Lung microvascular endothelial cell (primary cell): ENCODE measurements at places on chromosomes 11 and 22.

DNA sequence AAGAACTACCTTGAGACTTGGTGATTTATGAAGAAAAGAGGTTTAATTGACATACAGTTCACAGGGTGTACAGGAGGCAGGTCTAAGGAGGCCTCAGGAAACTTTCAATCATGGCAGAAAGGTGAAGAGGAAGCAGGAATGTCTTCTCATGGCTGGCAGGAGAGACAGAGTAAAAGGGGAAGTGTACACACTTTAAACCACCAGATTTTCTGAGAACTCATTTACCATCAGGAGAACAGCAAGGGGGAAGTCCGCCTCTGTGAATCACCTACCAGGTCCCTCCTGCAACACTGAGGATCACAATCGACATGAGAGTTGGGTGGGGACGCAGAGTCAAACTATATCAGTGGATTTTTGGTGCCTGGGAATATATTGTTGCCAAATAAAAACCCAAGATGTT, 40.3 kb upstream of the OR5D13 start:
- DNase-seq = no peak

- no peak for DNase-seq
These were observed 4.2 kb upstream of the UVRAG start for GRCh38 chr11:75810637-75811390.

GRCh38 chr22:30733181-30733631, 38.5 kb downstream of the OSBP2 start:
- peak; percentile 87 for DNase-seq

GRCh38 chr11:57464539-57465181, 4.3 kb downstream of the RTN4RL2 start:
- DNase-seq = no peak

DNA sequence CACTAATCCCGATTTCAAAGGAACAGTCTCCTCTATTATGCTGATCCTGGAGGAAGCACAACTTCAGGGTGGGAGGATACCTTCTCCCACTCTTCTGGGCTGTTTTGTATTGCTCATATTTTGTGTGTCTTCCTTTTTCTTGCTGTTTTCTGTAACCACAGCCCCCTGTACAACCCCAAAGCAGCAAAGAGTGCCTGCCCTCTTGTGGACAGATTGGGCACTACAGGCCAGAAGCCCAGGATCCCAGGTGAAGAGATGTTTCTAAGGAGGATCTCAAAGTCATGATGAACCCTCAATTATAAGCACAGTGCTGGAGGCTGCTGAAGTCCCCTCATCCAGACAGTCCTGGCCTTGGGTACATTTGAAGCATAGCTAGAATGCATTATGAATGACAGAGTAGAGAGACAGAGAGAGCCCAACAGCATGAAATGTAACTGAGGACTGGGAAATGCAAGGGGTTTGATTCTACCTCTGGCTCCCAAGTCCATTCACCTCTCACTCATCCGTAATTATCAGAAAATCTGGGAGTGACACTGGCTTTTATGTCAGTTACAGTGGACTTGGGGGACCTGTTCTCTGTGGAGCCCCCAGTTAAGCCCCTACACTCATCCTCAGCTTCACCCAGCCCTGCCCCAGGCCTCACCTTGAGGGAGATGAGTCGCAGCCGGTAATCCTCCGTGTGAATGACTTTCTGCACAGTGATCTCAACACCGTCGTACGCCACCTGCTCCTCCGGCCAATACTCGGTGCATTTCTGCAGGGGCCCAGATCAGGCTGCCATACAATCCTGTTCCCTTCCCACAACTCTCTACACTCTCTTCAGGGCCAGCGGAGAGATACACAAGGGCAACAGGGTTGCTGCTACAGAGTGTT, 6.2 kb upstream of the IGSF22 start:
- DNase-seq = peak; percentile 59

GRCh38 chr11:32213223-32213622, 122.3 kb downstream of the RCN1 start:
- peak; percentile 28 for DNase-seq

GRCh38 chr11:128029219-128029722, 558.1 kb downstream of the ETS1 start:
- peak; percentile 20 for DNase-seq

- DNase-seq = no peak
These were observed 11.6 kb downstream of the ELF5 start for GRCh38 chr11:34501949-34502348.

DNA sequence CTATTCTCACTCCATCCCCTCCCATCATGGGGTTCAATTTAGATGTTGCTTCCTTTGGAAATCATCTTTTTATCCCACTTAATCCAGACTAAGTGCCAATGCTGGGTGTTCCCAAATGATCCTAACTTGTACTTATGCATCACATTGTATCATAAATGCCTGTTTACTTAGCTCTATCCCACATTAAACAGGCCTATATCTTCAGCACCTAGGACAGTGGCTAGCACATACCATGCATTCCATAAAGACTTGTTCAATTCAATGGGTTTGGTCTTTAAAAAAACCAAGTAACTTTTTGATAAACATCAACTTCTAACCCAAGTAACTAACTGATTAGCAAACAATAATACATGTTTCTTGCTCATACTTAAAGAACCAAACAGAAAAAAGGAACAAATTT, 40.6 kb downstream of the RSF1 start:
- DNase-seq = peak; percentile 50

DNA sequence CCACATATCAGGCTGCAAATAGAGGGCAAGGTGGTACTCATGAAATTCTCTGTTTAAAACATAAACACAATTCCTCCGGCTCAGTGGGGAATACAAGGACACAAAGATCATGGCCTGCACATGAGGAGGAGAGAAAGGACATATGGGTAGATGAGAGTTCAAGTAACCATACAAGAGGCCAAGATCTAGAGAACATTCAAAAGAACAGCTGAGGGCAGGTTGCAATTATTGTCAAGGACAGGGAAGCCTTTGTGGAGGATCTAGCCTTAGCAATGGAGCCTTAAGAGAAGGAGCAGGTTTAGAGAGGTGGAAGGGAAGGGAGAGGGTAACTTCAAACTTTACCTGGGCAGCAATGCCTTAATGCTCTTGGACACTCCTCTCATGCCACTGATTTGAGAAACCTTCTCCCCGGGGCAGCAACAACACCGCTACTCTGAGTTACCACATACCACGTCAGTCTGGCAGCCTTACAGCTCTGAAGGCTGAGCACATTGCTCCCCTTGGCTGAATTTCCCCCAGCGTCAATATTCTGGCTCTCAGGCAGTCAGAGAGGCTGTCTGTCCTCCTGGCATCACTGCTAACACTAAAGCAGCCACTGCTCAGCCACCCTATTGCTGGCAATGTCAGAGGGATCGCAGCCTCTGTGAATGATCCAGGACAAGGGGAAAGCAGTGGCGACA, 55.5 kb downstream of the CLPB start:
- DNase-seq = no peak

DNA sequence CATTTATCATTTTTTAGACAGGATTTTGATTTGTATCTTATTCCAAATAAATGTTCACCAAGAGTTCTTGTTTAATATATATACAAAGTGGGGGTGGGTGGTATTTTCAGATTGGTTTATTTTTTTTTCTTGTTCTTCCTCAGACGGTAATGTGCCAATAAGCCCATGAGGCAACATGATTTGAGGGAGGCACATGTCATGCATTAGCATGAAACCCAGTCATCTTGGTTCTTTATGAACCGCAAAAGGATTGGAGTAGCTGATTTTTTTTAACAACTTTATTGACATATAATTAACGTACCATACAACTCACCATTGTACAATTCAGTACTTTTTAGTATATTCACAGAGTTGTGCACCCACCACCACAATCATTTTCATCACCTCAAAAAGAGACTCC, 2.7 kb downstream of the BCL2L13 start:
- DNase-seq = no peak

- no peak for DNase-seq
These were observed 52.6 kb downstream of the KCNQ1OT1 start for GRCh38 chr11:2647167-2647566.

DNA sequence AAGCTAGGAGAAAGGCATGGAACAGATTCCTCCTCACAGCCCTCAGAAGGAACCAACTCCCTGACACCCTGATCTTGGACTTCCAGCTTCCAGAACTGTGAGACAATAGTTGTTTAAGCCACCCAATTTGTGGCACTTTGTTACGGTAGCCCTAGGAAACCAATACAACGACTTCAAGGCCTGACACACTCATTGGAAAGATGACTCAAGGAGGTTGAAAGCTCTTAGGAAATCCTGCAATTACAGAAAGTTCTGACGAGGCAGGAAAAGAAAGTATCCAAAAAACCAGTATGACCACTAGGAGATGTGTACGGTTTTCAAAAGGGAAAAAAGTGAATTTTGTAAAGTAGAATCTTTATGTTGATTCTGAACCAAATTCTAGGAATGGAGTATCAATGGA, 161.4 kb downstream of the SWAP70 start:
- DNase-seq = no peak

GRCh38 chr11:24667353-24667968, 170.6 kb downstream of the LUZP2 start:
- no peak for DNase-seq

- peak; percentile 42 for DNase-seq
These were observed at the start of gene ALDH3B1 for GRCh38 chr11:68010090-68011041. ALDH3B1 (plus strand) TSS chr11:68010327; CDS start chr11:68015298, 4,971 bp downstream.

DNA sequence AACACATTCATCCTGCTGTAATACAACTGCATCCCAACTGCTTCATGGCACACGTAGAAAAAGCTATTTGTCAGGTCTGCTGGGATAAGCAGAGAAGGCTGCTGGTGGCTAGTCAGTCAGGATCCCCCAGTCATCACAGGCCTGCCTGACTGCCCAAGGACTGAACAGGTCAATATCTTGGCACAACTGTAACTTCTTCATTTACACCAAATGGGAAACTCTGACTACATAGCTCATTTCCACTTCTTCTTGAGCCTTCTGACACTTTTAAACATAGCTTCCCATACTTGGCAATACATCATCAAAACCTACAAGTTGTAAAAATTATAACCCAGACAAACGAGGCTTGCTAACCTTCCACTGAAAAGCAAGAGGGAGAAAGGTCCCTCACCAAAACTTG, 2.8 kb downstream of the TMEM9B start:
- no peak for DNase-seq

DNA sequence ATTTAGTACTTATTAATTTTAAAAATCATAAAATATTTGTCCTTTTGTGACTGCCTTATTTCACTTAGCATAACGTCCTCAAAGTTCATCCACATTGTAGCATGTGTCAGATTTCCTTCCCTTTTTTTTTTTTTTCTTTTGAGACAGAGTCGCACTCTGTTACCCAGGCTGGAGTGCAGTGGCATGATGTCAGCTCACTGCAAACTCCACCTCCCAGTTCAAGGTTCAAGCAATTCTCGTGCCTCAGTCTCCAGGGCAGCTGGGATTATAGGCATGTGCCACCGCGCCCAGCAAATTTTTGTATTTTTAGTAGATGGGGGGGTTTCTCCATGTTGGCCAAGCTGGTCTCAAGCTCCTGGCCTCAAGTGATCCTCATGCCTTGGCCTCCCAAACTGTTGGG, 10.6 kb downstream of the RAB6A start:
- no peak for DNase-seq

- DNase-seq = peak; percentile 81
These were observed 398 bp upstream of the FAM89B start for GRCh38 chr11:65571940-65572339.

DNA sequence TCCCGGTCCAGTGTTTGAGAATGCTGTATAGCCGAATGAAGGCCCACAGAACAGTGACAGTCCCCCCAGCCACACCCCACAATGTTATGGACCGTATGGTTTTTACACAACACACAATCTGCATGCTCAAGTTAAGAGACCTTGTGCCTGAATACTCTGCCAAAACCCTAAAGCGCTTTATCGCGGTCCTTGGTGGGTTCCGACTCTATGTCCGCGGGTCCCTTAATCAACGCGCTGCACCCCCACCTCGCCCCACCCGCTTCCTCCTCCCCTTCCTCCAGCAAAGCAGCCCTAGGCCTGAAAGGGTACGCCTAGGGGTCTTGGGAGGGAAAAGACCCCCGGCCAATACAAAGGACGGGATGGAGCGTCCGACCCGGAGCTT, 442 bp downstream of the COPB1 start:
- DNase-seq = peak; percentile 52

DNA sequence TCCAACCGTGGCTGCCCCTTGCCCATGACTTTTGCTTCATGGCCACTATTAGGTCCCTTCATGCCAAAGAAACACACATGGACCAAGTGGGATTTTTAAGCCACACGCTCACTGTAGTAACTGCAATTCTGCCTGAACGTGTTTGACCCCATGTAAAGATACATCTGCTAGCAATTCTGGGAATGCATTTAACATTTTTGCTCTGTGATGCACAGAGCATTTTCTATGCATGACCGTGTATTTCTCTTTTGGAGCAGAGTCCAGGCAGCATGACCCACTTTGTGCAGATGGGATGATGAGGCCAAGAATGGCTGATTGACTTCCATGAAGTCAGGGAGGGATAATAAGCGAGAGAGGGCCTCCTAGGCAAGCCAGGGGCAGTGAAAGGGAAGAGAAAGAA, 108.5 kb downstream of the TP53I11 start:
- DNase-seq = no peak

DNA sequence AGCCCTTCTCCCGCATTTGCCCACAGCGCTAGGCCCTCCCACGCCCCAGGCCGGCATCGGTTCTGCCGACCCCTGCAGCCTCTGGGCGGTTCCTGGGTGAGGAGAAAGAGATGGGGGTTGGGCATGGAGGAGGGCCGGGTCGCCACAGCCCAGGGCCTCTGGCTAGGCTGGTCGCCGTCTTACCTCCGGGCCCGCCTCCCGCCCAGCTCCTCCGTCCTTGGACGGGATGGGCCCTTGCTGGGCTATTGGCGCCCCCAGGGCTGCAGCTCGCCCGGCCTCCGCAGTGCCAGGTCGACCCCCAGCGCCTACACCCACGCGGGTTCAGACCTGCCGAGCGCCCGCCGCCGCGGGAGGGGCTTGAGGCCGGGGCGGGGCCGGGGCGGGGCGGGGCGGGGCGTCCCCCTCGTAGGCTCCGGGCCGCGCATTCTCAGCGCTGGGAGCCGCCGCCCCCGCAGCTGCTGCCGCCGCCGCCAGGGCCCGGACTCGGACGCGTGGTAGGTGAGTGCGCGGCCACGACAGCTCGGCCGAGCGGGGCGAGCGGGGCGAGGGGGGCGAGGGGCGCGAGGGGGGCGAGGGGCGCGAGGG, at the start of gene CD151:
Gene CD151, plus strand, starts transcription at position 424 of the 585 bp plus-strand sequence. CDS start 3,118 bp downstream, outside the sequence.
- DNase-seq = peak; percentile 72

DNA sequence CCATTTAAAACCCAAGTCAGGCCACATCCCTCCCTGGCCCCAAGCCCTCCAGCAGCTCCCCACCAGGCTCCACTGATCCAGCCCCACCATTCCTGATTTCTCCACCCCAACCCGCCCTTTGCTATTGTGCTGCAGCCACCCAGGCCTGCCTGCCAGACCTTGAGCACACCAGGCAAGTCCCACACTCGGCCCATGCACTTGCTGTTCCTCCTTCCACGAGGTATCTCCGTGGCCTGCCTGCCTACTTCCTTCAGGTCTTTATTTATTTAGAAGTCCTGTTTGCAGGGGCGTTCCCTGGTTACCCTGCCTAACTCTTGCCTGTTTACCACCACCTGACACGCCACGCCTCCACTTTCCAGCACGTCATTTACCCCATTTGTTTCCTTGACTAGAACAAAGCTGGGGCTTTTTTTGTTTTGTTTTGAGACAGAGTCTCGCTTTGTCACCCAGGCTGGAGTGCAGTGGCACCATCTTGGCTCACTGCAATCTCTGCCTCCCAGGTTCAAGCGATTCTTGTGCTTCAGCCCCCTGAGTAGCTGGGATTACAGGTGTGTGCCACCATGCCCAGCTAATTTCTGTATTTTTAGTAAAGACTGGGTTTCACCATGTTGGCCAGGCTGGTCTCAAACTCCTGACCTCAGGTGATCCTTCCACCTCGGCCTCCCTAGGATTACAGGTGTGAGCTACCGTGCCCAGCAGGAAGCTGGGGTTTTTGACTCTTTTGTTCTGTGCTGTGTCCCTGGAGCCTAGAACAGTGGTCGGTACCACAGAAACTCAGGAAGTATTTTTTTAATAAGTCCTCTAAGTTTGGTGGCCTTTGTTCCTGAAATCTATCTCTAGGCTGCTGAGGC, 6.7 kb downstream of the CENPM start:
- no peak for DNase-seq
